CMK (cell line): ENCODE measurements at places on chromosomes 5 and 9.

DNA sequence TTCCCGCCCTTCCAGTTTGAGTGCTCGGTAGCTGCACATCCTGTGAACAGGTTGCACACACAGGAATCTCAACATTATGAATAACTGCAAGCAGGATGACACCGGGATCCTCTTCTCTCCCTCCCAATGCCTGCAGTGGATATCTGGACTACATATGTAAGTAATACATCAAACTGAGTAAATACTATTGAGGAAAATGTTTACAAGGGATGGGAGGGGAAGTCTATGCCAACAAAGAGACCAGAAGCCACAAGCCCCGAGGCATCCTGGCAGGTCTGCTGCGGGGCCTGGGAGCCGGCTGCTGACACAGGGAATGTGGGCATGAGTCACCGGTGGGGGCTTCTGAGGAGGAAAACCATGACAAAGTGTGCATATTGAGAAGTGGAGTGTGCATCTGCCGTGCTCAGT is 8.6 kb upstream of the ANKRD33B start:
- DNase-seq: no peak

DNA sequence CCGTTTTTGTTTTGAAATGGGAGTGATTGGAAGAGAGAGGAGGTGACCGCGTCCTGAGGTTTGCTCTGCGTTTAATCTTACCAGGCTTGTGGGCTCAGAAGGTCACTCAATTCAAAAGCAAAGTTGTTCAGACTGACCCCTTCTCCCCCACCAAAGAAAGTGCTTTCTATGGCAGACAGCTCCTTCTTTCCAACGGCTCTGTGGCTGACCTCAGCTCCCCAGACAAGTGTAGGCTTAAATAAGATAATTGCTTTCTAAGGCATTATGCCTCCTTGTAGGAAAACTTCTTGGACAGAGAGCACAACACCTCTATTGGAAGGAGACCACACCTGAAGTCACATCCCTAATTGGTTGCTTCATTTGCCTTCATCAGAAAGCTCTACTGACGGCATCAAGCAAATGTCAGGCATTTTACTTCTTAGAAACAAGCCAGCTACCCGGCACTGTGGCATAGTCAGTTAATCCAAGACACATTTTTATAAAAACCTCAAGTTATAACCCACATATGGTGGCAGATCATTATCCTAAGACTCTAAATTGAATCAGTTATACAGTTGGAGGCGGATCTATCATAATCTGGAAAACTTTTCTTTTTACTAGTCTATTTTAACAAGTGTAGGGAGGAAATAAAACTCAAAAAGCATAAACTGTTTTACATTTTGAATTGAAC is 94.9 kb downstream of the TMEM174 start:
- DNase-seq: no peak

DNA sequence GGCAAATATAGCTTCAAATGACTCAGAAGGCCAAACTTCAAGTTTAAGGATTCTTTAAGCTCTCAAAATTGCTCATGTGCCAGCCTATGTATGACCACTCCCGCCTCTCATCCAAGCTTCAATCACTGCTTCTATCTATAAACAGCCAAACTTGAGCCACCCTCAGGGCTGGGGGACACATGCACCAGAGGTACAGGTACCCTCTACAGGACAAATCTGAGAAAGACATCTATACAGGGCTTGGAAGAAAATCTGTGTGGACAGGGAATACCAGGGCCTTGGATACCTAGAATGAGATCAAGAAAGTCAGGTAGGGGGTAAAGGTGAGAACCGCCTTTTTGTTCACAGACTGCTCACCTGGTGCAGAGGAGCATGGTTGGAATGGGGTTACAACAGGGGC is 217.9 kb downstream of the ATPSCKMT start:
- DNase-seq: no peak

- DNase-seq: no peak
Observed at GRCh38 chr5:167479779-167480178, 811.7 kb upstream of the WWC1 start.

GRCh38 chr5:109690242-109690974 is 681 bp downstream of the MAN2A1 start:
- no peak for DNase-seq

- no peak for DNase-seq
Observed at GRCh38 chr5:157479166-157479565, 19.2 kb downstream of the NIPAL4 start.
